ENCODE measurements at places on chromosomes 7 and 10. TPM values are rescaled to one million over a fixed set of nuclear protein-coding genes. Genes with fewer than 3 reads are reported as not detected.

Gene MYOZ1
- 0.78 TPM for total RNA-seq

Gene NODAL
- 2.2 TPM for total RNA-seq

Gene EVX1
- total RNA-seq = not detected

Gene GLI3
- 4.1 TPM for total RNA-seq

Gene MYH16
- total RNA-seq = not detected

Gene GAD2
- total RNA-seq = 9.7 TPM

Gene LRMDA
- total RNA-seq = 0.62 TPM

Gene AKR1C3
- total RNA-seq = 8.0 TPM

Gene SAMD9L
- 3.7 TPM for total RNA-seq

Gene HYAL4
- not detected for total RNA-seq

Gene SFMBT2
- 17.8 TPM for total RNA-seq

Gene NUDT13
- 0.31 TPM for total RNA-seq

Gene OR2A5
- total RNA-seq = not detected

Gene PROSER2
- 0.47 TPM for total RNA-seq

Gene TMEM273
- 1.7 TPM for total RNA-seq

Gene CFAP46
- 1.9 TPM for total RNA-seq

Gene NPC1L1
- 0.16 TPM for total RNA-seq

Gene FRG2B
- total RNA-seq = not detected

Gene RET
- total RNA-seq = 0.94 TPM

Gene PNLIPRP3
- total RNA-seq = not detected

Gene ARMC3
- total RNA-seq = 5.1 TPM

Gene CRYGN
- not detected for total RNA-seq

Gene TFPI2
- 0.31 TPM for total RNA-seq

Gene OR6B1
- not detected for total RNA-seq

Gene CPA2
- not detected for total RNA-seq

Gene MKX
- total RNA-seq = 0.94 TPM

Gene CHAT
- 0.62 TPM for total RNA-seq

Gene NDUFA5
- 154 TPM for total RNA-seq

Gene NACAD
- total RNA-seq = 5.5 TPM

Gene GPNMB
- total RNA-seq = 5.3 TPM

Gene EPHA1
- not detected for total RNA-seq

Gene AMZ1
- 2.2 TPM for total RNA-seq

Gene SH2B2
- 11.9 TPM for total RNA-seq

Gene MYL10
- not detected for total RNA-seq

Gene IKZF1
- total RNA-seq = 2.3 TPM

Gene MXI1
- 68.2 TPM for total RNA-seq

Gene KNDC1
- total RNA-seq = 5.9 TPM

Gene GRID2IP
- total RNA-seq = 1.2 TPM

Gene BZW2
- 85.2 TPM for total RNA-seq

Gene TEX47
- total RNA-seq = not detected

Gene ZNF273
- 43.8 TPM for total RNA-seq

Gene SLC18A3
- total RNA-seq = not detected

Gene ATG9B
- total RNA-seq = 1.9 TPM

Gene HELLS
- 18.9 TPM for total RNA-seq

Gene CAMK1D
- total RNA-seq = 18.9 TPM

Gene RNLS
- 2.8 TPM for total RNA-seq

Gene PWWP2B
- 5.6 TPM for total RNA-seq

Gene SEC31B
- 3.7 TPM for total RNA-seq

Gene ITGB8
- total RNA-seq = 109 TPM

Gene TAC1
- total RNA-seq = 3.6 TPM

Gene TMEM229A
- total RNA-seq = 1.7 TPM

Gene PLPP4
- total RNA-seq = 20.4 TPM

Gene OR2A1
- total RNA-seq = not detected

Gene HPSE2
- total RNA-seq = not detected

Gene TRIM50
- total RNA-seq = 0.16 TPM

Data from occipital lobe (tissue), 3 donors.